ENCODE measurements at places on chromosomes 11 and 22. TPM values are rescaled to one million over a fixed set of nuclear protein-coding genes. Genes with fewer than 3 reads are reported as not detected.

DNA sequence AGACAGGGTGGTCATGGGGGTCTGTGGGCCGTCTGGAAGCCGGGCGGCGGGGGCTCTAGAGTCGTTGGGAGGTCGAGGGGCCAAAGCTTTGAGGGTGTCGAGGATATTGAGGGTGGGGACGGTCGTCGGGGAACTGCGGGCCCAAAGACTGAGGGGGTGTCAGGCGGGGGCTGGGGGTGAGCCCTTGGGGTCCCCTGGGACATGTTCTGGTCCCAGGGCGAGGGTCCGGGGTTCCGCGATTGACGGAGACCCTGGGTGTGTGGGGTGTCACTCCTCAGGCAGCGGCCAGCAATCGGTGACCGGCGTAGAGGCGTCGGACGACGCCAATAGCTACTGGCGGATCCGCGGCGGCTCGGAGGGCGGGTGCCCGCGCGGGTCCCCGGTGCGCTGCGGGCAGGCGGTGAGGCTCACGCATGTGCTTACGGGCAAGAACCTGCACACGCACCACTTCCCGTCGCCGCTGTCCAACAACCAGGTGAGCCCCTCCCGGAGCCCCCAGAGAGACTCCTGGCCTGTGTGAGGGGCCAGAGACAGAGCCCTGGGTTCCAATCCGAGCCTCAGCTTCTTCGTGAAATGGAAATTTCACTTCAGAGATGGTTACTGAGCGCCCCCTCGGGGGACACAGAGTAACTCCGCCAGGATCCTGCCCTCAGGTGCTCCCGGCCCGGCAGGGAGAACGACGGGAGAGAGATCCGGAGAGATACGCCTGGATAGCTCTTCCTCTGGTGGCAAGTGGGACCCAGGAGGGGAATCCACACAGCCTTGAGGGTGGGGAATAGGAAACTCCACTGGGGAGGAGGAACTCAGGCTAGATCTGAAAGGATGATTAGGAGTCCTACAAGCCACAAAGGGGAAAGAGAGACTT is 714 bp downstream of the SDF2L1 start:
- peak; percentile 81 for DNase-seq
- peak overlapping the region; percentile 94 for H3K4me3 ChIP-seq
- H3K4me1 ChIP-seq, result peaks cover 34% of the 10 kb centered on the region

DNA sequence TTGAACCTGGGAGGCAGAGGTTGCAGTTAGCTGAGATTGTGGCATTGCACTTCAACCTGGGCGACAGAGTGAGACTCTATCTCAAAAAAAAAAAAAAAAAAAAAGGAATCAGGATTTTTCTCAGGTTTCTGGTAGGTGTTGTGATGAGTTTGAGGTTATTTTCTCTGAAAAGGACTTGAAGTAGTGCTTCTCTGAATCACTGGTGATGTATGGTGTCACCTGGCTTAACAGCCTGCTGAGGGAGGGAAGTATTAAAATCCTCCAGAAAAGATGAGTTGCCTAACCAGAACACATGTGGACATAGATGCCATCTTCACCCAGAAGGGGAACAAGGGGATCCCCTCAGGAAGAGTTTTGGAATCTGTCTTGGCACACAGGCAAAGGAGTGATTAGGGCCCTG is 20.1 kb downstream of the SMARCB1 start:
- no peaks in the 10 kb centered on the region for H3K27me3 ChIP-seq
- no peak overlapping the region for H3K4me3 ChIP-seq
- peaks cover 61% of the 10 kb centered on the region for H3K36me3 ChIP-seq
- no peak for DNase-seq

DNA sequence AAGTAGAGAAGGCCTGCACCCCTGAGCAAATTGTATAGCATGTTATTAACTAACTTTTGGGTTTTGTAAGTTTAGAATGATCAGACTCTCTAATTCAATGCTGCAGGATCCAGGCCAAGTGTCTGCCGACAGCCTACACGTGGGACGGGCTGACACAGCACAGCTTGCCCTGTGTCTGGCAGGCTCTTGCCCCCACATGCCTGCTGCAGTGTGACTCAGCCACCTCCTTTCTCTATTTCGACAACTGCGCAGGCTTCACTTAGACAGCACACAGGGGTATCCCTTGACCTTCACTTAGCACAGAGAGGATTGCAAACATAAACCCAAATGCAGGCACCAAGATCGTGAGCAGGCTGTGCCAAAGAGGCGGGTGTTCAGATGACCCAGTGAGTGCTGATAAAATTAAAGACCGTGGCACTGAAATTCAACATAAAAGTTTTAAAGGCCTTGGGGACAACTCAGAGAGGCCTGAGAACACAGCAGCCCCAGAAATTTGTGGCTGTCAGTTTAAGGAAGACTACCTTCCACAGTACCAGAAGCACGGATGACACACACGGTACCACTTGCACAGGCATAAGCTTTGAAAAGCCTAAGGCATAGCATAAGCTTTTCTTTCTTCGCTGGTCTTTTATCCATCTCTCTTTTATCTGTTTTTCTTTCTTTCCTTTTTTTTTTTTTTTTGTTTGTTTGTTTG is 37.8 kb downstream of the SCN3B start:
- H3K27ac ChIP-seq, result no peak overlapping the region
- no peaks in the 10 kb centered on the region for H3K36me3 ChIP-seq
- H3K4me3 ChIP-seq, result no peak overlapping the region
- no peaks in the 10 kb centered on the region for H3K4me1 ChIP-seq
- DNase-seq, result no peak
- H3K27me3 ChIP-seq, result no peaks in the 10 kb centered on the region

- H3K4me1 ChIP-seq, result no peaks in the 10 kb centered on the region
- peaks cover 81% of the 10 kb centered on the region for H3K27me3 ChIP-seq
- H3K27ac ChIP-seq, result no peak overlapping the region
- no peak for DNase-seq
- no peak overlapping the region for H3K4me3 ChIP-seq
These were observed 200.9 kb downstream of the MYO18B start for GRCh38 chr22:25942856-25943411.

DNA sequence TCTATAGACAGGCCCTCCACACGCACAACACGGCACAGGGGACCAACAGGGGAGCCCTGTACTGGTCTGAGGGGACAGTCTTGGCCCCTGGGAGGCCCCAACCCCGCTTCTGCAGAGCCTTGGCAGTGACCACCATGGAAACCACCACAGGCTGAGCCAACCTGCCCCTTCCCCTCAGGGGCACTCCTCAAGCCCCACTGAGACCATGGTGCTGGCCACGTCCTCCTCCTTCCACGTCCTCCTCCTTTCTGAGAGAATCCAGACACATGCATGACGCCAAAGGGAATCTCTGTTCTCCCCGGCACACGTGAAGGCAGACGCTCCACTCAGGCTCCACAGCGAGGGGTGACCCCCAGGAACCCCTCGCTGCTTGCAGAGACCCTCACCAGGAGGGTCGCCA is 2.7 kb downstream of the BRD1 start:
- no peak overlapping the region for H3K4me3 ChIP-seq
- no peak overlapping the region for H3K27ac ChIP-seq
- H3K4me1 ChIP-seq, result peaks cover 13% of the 10 kb centered on the region

- H3K36me3 ChIP-seq, result peaks cover 19% of the 10 kb centered on the region
- no peak overlapping the region for H3K4me3 ChIP-seq
- peaks cover 57% of the 10 kb centered on the region for H3K4me1 ChIP-seq
These were observed 84.7 kb downstream of the MAML2 start for GRCh38 chr11:96257972-96258934.

- H3K36me3 ChIP-seq, result no peaks in the 10 kb centered on the region
- no peaks in the 10 kb centered on the region for H3K27me3 ChIP-seq
- no peak for DNase-seq
- H3K4me1 ChIP-seq, result peaks cover 10% of the 10 kb centered on the region
- H3K27ac ChIP-seq, result no peak overlapping the region
These were observed 103.5 kb downstream of the DDX10 start for GRCh38 chr11:108768370-108768769.

DNA sequence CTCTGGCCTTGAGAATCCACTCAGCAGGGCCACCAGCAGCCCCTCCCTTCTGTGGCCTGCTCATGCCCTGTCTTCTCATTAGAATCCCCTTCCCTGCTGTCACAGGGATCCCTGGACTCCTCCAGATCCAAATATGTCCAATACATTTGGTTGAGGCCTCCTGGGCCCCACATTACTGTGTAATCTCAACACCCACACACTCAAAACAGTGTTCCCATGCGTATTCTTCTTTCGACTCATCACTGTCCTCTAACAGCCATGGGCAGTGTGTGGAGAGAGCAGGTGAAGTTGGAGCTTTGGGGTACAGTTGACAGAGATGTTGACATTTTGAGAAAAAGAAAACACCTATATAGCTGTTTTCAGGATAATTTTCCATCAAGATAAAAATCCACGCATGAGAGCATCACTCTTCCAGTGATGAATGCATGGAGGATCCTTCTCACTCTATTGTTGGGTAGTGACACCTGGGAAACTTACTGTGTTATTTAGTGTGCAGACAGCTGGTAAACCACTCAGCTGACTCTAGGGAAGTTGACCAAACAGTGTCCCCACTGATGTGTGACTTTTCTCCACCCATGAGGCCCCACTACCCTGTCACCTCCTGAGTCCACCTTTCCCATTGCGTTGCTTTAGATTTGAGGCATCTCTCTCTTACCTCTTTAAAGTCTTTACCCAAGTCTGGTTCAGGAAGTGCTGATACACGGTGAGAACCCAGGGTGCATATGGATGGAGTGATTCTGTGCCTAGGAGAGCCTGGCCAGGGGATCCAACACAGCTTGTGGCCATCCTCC is 28.7 kb upstream of the VPREB1 start:
- DNase-seq, result no peak
- no peak overlapping the region for H3K27ac ChIP-seq
- H3K36me3 ChIP-seq, result no peaks in the 10 kb centered on the region
- peaks cover 21% of the 10 kb centered on the region for H3K27me3 ChIP-seq

GRCh38 chr11:60040109-60040508 is at the start of gene OOSP2:
TSS of gene OOSP2 (plus strand) at chr11:60040409. CDS start at chr11:60040460, 51 bp downstream.
- no peaks in the 10 kb centered on the region for H3K27me3 ChIP-seq
- no peak within 1 kb of the TSS for H3K4me3 ChIP-seq
- no peak for DNase-seq
- H3K4me1 ChIP-seq, result no peaks in the 10 kb centered on the region

GRCh38 chr11:115238086-115238485 is 266.1 kb downstream of the CADM1 start:
- no peak for DNase-seq
- no peaks in the 10 kb centered on the region for H3K27me3 ChIP-seq
- no peaks in the 10 kb centered on the region for H3K36me3 ChIP-seq
- no peak overlapping the region for H3K4me3 ChIP-seq
- no peaks in the 10 kb centered on the region for H3K4me1 ChIP-seq

DNA sequence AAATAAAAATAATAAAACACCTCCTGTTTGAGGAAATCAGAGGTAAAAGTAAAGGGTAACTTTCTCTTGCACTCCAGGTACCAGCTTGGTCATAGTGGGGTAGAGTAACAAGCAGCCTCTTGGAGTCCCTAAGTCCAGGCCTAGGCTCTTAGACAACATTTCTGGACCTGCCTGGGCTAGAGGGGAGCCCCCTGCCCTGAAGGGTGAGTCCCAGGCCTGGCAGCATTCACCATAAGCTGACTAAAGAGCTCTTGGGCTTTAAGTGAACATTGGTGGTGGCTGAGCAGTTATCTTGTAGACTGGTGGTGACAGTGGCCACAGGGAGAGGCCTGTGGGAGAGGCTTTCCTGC is 18.6 kb upstream of the OR56A3 start:
- H3K4me3 ChIP-seq, result no peak overlapping the region
- no peak overlapping the region for H3K27ac ChIP-seq
- no peaks in the 10 kb centered on the region for H3K36me3 ChIP-seq
- no peaks in the 10 kb centered on the region for H3K4me1 ChIP-seq
- DNase-seq, result no peak

- no peak overlapping the region for H3K27ac ChIP-seq
- H3K4me1 ChIP-seq, result no peaks in the 10 kb centered on the region
- no peak overlapping the region for H3K4me3 ChIP-seq
- no peaks in the 10 kb centered on the region for H3K36me3 ChIP-seq
- DNase-seq, result no peak
These were observed 26.5 kb upstream of the SOX6 start for GRCh38 chr11:16382638-16383380.

DNA sequence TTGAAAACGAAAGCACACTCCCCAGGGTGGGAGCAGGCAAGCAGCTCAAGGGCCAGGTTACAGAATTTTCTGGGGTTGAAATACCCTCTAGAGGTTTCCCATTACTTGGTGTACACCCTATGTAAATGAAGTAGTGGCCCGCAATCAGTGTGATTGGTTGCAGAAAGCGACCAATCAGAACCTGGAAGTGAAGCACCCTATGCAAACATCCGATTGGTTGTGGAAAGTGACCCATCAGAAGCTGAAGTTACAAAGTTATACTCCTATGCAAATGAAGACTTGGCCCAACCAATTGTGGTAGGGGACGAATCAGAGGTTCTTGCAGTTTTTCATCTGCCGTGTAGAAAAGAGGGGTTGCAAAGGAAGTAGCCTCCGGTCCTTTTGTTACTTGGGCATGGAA is 19.2 kb downstream of the PRR5 start:
- no peaks in the 10 kb centered on the region for H3K27me3 ChIP-seq
- no peak overlapping the region for H3K4me3 ChIP-seq
- no peaks in the 10 kb centered on the region for H3K36me3 ChIP-seq
- no peak for DNase-seq

DNA sequence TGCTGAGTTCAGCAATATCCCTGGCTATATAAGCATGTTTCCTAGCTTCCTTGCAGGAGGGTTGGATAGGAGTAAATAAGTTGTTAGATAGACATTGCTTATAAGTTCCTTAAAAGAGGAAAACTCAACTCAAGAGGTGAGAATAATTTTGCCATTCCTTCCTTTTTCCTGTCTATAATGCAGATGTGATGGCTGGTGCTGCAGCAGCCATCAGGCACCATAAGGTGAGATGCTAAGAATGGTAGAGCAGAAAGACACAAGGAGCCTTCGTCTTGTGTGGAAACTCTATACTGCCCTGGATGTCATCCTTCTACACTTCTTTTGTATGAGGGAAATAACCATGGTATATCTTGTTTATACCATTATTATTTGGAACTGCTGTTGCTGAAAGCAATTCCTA is 74.5 kb upstream of the GRK3 start:
- no peak overlapping the region for H3K4me3 ChIP-seq
- H3K36me3 ChIP-seq, result peaks cover 28% of the 10 kb centered on the region
- H3K27ac ChIP-seq, result no peak overlapping the region
- no peaks in the 10 kb centered on the region for H3K27me3 ChIP-seq
- no peak for DNase-seq
- peaks cover 34% of the 10 kb centered on the region for H3K4me1 ChIP-seq

DNA sequence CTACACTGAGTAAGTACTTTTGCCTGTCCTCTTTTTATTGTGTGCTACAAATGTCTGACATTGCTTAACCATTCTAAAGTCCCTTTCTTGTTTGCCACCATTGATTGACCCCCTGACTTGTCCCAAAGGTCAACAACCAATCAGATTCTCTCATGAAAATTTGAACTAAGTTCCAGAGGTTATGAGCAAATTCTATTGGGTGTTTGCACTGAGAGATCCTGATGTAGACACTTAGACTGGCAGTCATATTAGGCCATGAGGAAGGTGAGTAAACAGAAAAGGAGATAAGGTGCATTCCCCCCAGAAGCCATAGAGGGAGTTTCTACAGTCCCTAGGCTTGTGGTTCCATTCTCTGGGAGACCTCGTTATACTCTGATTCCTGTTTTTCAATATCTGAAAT is 101.3 kb upstream of the E2F8 start:
- peaks cover 100% of the 10 kb centered on the region for H3K27me3 ChIP-seq
- no peak overlapping the region for H3K4me3 ChIP-seq
- H3K36me3 ChIP-seq, result no peaks in the 10 kb centered on the region
- no peak overlapping the region for H3K27ac ChIP-seq

Gene SH3BP1
- 17.6 TPM for total RNA-seq

Gene LRRC32
- not detected for total RNA-seq

Gene SNX32
- not detected for total RNA-seq

Gene OR2D2
- total RNA-seq, result not detected

Gene DSCAML1
- 0.07 TPM for total RNA-seq

Gene ARHGAP20
- not detected for total RNA-seq

Gene ARHGEF17
- total RNA-seq, result 22.3 TPM

Gene C11orf98
- 61.7 TPM for total RNA-seq

Gene PSMC3
- 154 TPM for total RNA-seq

Gene SYCE3
- total RNA-seq, result not detected

Gene SCGB1C1
- total RNA-seq, result not detected
